ENCODE measurements at places on chromosomes 7 and 10.

DNA sequence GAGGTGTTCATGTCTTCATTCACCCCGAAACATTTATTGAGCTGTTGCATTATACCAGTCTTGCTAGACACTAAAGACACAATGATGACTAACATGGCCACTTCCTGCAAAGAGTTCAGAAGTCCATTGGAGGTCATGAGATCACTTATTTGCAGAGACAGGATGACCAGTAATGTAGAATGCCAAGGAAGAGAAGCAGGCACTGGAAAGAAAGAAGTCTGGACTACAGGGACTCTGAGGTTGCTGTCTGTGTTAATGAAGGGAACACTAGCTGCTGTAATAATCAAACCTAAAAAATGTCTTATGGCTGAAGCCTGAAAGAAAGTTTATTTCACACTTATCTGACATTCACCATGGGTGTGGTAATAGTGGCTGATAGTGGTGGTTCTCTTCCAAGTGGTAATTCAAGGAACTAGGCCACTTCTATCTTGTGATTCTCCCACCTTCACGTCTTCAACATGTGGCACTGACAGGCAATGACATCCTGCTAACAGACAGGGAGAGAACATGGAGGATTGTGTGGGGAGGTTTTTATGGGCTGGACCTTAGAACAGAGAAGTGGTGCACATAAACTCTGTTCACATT lies 89.2 kb upstream of the MKLN1 start:
- no peak for DNase-seq

GRCh38 chr7:118662266-118662665 lies 437.8 kb downstream of the ANKRD7 start:
- no peak for DNase-seq

- DNase-seq = no peak
Measured at GRCh38 chr10:77586719-77587415, 50.7 kb downstream of the KCNMA1 start.

DNA sequence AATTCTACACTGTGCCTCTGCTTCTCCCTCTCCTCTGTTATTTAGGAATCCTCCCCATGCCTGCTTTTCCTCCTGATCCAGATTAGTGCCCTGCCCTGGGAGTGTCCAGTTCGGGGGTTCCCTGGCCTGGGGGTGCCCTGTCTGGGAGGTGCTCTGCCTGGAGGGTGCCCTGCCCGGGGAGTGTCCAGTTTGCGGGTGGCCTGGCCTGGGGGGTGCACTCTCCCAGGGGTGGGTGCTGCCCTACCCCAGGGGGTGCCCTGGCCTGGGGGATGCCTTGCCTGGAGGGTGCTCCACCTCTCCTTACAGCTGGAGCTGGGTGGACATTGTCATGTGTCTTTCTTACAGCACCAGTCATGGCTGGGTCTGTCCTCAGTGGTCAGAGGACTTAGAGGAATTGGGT lies 20.2 kb downstream of the RAMP3 start:
- DNase-seq = no peak

GRCh38 chr10:11318826-11319598 lies 292.4 kb downstream of the USP6NL start:
- no peak for DNase-seq

DNA sequence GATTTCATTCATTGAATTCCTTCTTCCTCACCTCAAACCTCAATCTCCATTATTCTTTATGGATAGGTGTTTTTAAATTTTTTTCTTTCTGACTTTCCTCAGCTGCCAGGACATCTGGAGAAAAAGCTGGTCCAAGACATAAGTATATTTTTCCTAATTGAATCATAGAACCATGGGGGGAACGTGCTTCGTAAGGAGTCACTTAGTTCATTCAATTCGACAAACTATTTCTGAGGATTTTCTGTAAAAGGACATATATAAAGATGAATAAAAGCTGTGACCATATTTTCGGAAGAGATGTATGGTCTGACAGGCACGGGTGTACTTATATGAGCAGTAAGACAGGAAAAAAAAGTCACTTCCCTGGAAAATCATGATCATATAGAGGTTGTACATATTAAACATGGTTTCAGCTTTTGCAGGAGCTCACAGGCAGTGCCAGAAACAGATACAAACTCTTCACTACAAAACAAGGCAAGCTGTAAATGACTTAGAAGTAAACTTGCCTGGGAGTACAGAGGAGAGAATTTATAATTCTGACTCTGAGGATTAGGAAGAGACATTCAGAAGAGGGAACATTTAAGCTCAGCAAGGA lies 88.2 kb upstream of the EGR2 start:
- no peak for DNase-seq

DNA sequence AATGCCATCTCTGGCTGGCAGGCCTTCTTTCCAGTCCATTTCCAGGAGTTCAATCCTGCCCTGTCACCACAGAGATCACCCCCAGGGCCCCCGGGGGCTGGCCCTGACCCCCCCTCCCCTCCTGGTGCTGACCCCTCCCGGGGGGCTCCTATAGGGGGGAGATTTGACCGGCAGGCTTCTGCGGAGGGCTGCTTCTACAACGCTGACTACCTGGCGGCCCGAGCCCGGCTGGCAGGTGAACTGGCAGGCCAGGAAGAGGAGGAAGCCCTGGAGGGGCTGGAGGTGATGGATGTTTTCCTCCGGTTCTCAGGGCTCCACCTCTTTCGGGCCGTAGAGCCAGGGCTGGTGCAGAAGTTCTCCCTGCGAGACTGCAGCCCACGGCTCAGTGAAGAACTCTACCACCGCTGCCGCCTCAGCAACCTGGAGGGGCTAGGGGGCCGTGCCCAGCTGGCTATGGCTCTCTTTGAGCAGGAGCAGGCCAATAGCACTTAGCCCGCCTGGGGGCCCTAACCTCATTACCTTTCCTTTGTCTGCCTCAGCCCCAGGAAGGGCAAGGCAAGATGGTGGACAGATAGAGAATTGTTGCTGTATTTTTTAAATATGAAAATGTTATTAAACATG lies 6.0 kb downstream of the CHPF2 start:
- no peak for DNase-seq

GRCh38 chr10:91307489-91307888 lies 87.0 kb downstream of the PCGF5 start:
- no peak for DNase-seq

DNA sequence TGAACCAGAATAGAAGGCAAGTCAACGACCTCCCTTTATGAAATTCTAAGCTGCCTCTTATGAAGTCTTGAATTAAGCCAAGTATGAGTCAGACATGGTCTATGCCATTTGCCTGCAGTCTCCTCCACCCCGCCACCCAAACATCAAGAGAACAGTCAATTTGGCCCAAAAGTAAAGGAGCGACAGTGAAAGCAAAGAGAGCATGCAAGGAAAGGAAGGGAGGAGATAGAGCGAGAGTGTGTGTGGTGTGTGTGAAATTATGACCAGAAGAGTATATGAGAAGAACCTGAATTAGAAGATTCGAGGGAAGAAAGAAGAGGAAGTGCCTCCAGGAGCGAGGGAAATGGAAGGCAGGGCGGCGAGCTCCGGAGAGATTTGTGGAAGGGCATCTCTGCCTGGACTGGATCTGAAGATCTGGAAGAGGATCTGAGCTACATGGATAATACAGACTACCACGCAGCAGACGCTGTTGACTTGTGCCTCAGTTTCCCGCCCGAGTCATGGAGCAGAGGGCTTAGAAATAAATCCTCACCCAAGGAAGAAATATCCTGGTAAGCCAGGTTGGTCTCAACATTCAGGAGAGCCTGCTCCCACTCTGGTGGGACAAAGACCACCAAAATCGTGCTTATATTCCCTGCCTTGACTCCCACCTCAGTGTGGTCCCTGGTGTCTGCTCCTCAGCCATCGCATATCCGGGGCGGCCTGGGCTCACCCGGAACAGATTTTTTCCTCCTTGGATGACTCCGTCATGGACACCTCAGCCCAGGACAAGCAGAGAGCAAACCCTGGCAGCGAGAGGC lies 459 bp downstream of the ZDHHC6 start:
- DNase-seq = no peak

GRCh38 chr10:24360282-24361127 lies 151.6 kb downstream of the KIAA1217 start:
- peak; percentile 6 for DNase-seq

- DNase-seq = no peak
Measured at GRCh38 chr7:7181519-7182155, 707 bp upstream of the C1GALT1 start.

- DNase-seq = no peak
Measured at GRCh38 chr10:12207114-12207513, 11.1 kb downstream of the CDC123 start.

- DNase-seq = peak; percentile 9
Measured at GRCh38 chr7:100799037-100799896, 28.1 kb downstream of the EPHB4 start.

DNA sequence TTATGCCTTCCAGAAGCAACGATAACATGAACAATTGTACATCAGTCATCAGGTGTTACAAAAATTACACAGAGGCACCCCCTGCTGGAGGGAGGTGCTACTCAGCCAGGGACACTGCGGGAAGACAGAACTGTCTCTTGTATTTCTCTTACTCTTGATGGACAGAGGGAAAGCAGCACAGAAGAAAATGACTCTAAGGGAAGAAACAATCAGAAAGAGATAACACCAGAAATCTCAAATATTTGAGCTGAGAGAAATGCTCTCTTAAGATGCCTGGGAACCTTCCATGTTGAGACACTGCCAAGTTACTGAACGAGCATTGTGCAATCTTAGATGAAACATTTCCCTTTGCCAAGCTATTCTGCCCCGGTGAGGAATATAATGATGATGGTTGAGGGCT lies 227.6 kb upstream of the NPSR1 start:
- DNase-seq = no peak

DNA sequence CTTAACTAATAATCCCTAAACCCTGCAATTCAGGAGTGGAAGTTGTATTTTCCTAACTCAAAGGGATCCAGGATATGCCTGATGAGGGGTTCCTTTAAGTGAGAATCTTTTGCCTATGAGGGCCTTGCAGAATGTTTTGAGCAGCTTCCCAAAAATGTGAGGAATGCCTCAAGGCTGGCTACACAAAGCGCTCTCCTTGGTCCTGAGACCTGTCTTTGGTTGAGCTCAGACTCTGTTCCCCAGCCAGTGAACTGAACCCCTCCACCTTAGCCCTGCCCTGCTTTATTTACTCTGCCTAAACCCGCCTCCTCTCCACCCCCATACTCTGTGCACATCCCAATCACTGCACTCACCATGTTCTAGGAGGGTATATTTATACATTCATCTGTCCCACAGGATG lies 108.6 kb downstream of the NRCAM start:
- DNase-seq = no peak

DNA sequence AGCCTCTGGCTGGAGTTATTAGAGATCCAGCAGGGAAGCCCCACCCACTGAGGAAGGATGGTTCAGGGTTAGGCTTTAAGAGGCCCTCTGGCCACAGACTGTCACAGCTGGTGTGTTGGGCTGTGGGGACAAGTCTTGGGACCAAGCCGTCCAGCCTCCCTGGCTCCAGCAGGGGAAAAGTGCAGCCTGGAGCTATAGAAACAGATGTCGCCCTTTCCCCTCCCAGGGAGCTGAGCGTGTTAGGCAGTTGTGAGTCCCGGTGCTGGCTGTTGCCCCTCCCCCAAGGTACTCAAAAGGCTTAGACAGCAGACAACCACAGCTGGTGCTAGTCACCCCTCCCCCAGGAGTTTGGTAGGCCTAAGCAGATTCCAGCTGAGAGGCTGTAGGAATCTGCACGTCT lies 143.4 kb downstream of the TMEM168 start:
- no peak for DNase-seq

- no peak for DNase-seq
Measured at GRCh38 chr10:308572-309085, 173.4 kb downstream of the ZMYND11 start.

DNA sequence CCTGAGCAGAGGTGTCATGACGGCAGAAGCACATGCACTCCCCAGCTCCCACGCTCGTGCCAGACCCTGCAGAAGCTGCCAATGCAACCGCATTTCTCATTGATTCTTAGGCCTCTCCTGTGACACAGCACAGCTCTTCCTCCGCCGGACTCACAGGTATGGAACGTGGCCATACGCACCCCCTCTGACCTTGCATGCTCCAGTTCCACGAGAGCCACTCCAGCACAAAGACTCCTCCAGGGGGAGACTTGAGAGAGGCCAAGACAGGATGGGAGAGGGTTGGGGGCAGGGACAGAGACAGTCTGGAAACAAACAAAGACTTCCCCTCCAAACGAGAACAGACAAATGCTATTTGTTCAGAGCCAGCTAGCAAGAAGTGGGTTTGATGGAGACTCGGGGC lies 124.3 kb upstream of the PPP2R2D start:
- DNase-seq = no peak

- DNase-seq = no peak
Measured at GRCh38 chr7:40802497-40802896, 667.7 kb downstream of the SUGCT start.

- DNase-seq = no peak
Measured at GRCh38 chr10:117646718-117647117, 104.2 kb downstream of the EMX2 start.

GRCh38 chr10:61882621-61883370 lies 18.7 kb upstream of the ARID5B start:
- no peak for DNase-seq

DNA sequence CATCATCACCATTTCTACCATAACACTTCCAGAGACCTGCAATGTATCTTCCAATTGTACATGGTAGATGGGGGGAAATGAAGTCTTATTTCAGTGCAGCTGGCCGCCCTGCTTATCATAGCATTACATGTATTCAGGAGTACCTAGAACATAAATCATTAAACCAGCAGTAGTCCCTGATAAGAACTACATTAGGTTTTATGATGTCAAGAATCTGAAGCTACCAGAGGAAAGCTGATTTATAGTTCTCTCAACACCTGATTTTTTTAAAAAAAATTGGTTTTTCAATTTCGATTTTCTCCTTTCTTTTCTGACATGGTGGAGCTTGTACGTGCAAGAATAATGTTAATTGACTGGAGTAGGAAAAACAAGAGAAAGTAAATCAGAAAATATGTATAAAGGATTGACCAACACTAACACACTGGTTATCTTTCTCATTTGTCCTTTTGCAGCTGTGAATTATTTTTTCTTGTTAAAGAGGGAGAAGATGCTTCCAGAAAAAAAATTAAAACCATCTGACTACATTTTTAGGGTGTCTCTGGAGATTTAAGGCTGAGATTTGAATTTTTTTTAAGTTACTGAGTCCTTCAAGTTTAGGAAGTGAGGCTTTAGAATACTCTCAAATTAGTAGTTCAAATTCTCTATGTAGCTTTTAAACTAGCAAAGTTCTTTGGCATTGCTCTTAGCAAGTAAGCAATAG lies 59.1 kb downstream of the CSTF2T start:
- DNase-seq = no peak

DNA sequence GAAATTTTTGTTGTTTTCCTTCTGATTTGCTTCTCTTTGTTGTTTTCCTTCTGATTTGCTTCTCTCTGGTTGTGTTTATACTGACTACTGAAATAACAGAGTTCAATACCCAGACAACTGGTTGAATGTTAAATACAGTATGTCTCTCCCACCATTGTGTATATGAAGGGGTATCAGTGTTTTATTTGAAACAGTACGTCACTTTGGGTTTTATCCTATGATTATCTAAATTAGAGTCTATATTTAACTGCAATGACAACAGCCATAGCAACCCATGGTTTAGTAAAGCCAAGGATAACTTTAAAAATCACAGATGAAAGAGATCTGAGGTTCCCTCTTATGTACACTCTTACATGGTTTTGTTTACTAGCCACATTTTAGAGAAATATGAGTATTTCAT lies 141.3 kb downstream of the GNAT3 start:
- no peak for DNase-seq

DNA sequence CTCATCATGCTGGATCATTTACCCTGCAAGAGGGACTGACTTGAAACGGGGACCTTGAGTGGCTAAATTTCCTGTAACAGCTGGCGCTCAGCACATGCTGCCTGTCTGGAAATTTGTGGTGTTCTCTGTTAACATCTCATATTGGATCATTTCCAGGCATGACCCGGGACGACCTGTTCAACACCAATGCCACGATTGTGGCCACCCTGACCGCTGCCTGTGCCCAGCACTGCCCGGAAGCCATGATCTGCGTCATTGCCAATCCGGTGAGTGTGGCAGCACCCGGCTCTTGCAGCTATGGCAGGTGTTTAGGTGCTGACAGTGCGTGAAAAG lies 9.9 kb downstream of the MDH2 start:
- DNase-seq = no peak

Measured in hypothalamus (tissue), 51 donors.